ENCODE measurements at places on chromosomes 4 and X. TPM values are rescaled to one million over a fixed set of nuclear protein-coding genes. Genes with fewer than 3 reads are reported as not detected.

The DGAT2L6 gene
- total RNA-seq = not detected

The MAP7D2 gene
- 0.68 TPM for total RNA-seq

The SOWAHB gene
- not detected for total RNA-seq

The DMD gene
- total RNA-seq = 120 TPM

The TLR8 gene
- total RNA-seq = 2.8 TPM

The C4orf54 gene
- 0.68 TPM for total RNA-seq

The TLR3 gene
- 4.9 TPM for total RNA-seq

The KANTR gene
- 6.7 TPM for total RNA-seq

The MAPK10 gene
- 7.8 TPM for total RNA-seq

The PABPC1L2B gene
- total RNA-seq = not detected

GRCh38 chr4:100095729-100096595, 94.3 kb downstream of the DDIT4L start:
- DNase-seq = peak; percentile 82

GRCh38 chr4:70734168-70734954, 12.6 kb downstream of the RUFY3 start:
- no peak for DNase-seq

DNA sequence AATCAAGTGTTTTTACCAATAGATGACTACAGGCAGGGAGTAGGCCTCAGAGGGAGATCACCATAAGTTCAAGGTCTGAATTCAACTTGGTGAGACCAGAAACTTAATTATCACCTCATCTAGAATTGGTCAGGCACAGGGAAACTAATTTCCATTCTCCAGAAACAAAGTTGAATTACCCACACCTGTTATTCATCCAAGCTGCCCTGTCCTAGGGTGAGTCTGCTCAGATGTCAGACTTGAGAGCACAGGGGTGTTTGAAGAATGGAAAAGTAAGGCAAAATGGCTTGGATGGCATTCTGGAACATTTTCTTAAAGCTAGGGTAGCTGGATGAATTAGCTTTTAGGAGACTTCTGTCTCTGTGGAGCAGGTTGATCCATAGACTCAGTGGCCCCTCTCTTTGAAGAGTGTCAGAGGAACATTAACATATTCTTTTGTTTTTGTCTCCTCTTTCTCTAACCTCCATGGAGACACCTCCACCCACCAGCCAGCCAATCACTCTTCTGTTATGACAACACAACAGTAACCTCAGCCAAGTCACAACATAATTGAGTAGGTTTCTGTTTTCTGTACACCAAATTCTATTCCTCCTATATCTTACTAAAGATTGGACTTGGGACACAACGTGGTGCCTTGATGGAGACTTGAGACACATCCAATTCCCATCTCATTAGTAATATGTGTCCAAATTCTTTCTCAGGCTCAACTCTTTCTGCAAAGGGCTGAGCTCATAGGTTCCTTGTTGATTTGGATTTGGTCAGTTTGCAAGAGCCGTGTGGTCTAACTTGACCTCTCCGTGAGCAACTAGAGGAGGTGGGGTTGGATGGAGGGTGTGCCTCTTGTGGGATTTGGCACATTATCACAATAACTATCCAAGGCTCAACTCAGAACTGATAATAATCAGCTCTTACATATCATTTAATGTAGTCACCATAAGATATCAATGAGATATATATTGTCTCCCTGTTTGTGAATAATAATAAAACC, 45.1 kb downstream of the VSIG4 start:
- no peak for DNase-seq

- no peak for DNase-seq
These were observed 196.0 kb upstream of the EDNRA start for GRCh38 chr4:147284935-147285334.

GRCh38 chrX:46978341-46979291, 66.4 kb downstream of the JADE3 start:
- peak; percentile 87 for DNase-seq

GRCh38 chrX:129655547-129656249, 942 bp upstream of the APLN start:
- no peak for DNase-seq

DNA sequence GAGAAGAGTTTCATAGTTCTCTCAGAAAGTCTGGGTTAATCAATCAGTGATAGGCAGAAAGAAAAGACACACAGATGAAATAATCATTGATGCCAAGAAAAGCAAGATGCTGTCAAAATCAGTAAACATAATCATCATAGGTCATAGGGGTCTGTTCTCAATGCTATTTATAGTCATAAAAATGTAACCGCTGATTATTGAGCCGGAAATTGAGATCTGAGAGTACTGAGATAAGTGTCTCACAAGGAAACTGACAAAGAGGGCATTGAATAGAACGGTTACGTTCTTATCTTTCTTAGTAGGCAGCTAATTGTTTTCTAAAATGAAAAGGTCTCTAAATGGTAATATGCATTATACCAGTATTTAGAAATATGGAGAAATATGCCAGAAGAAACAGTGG, 1686.1 kb upstream of the AGA start:
- no peak for DNase-seq

GRCh38 chrX:10929747-10930146, 181.4 kb upstream of the HCCS start:
- DNase-seq = no peak

GRCh38 chr4:137375111-137375850, 157.0 kb downstream of the PCDH18 start:
- no peak for DNase-seq

DNA sequence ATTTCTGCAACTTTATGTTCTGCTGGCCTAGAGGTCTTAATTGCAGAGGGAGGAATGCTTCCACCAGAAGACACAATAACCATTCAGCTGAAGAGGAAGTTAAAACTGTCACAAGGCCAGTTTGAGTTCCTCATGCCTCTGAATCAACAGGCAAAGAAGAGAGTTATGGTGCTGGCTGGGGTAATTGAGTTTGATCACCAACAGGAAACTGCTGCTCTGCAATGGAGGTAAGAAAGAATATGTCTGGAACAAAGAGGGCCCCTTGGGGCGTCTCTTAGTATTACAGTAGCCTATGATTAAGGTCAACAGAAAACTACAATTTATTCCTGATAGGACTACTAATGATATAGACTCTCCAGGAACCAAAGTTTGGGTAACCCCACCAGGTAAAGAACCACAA, 744.0 kb downstream of the FSTL5 start:
- DNase-seq = no peak

DNA sequence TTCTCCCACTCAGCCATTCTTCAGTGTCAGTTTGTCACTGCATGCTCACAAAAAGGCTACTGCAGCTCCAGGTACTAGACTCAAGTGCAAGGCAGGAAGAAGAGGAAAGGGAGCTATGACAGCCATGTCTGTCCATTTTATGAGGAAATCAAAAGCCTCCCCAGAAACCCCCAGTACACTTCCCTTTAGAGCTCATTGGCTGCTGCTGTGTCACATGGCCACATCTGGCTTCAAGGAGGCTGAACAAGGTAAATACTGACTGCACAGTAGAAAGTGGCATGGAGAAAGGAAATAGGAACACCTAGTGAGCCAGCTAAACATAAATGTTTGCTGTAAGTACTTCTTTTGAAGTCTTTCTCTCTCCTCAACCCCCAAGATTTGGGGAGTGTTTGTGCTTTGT, 67.2 kb upstream of the FRAS1 start:
- no peak for DNase-seq

- DNase-seq = no peak
These were observed 107.4 kb upstream of the TSPAN5 start for GRCh38 chr4:98765771-98766170.

- no peak for DNase-seq
These were observed at the start of gene CYTL1 for GRCh38 chr4:5019274-5019673. CYTL1 (minus strand) TSS chr4:5019458; CDS start chr4:5019445, 13 bp downstream.

GRCh38 chr4:165553221-165553810, 174.5 kb downstream of the CPE start:
- no peak for DNase-seq

DNA sequence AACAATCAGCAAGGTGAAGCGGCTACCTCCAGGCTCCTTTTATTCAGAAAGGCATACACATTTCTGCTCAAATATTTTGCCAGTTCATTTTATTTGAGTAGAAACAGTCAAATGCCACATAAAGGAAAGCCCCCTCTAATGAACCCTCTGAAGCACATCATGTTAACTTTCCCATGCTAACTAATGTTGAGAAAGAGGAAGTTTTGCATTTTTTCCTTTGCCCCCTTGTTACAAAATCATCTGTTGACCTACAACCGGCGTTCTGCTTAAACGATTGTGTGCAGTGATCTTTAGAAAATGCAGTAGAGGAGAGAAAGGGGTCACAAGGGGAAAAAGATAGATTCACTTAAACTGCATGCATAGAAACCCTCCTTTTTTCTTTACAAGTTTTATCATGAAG, 25.2 kb upstream of the ATXN3L start:
- DNase-seq = no peak

- peak; percentile 85 for DNase-seq
These were observed at the start of gene TEC for GRCh38 chr4:48268956-48269860. TEC (minus strand) TSS chr4:48269838; CDS start chr4:48228614, 41,224 bp downstream.

GRCh38 chr4:165207016-165207430, 338 bp upstream of the KLHL2 start:
- no peak for DNase-seq

DNA sequence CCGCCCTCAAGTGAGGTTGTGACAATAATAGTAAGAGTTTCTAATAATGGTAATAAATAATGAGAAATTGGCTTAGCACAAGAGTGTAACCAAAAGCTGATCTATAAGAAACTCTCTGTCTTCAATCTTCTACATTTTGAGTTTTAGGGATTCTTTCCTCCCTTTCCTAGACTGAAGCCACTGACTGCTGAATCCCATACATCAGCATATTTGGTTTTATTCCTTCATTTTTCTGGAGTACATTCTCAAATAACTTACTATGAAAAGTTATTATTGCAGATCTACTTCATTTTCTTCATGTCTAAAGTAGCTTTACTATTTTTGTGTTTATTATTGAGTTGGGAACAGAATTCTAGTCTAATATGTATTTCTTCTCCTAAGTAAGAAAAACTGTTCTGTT, 49.9 kb upstream of the ADAD1 start:
- DNase-seq = no peak

DNA sequence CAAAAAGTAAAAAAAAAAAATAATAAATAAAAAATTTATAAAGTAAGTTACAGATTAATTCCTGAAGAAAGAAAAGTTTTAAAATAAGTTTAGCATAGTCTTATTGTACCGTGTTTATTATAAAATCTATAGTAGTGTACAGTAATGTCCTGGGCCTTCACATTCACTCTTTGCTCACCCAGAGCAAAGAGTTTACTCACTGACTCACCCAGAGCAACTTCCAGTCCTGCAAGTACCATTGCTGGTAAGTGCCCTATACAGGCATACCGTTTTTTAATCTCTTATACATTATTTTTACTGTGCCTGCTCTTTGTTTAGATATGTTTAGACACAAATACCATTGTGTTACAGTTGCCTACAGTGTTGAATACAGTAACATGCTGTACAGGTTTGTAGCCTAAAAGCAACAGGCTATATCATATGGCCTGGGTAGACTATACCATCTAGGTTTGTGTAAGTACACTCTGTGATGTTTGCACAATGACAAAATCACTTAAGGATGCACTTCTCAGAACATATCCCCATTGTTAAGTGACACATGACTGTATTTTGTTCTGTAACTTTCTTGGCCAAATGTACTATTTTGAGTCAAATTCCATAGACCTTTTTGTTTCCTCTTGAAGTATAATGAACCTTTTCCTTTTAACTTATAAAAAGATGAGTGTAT, 199.0 kb upstream of the NUDT6 start:
- DNase-seq = no peak

- no peak for DNase-seq
These were observed 247.8 kb downstream of the TEX13A start for GRCh38 chrX:104972737-104973136.

- no peak for DNase-seq
These were observed 5.0 kb downstream of the TDO2 start for GRCh38 chr4:155908187-155909139.

DNA sequence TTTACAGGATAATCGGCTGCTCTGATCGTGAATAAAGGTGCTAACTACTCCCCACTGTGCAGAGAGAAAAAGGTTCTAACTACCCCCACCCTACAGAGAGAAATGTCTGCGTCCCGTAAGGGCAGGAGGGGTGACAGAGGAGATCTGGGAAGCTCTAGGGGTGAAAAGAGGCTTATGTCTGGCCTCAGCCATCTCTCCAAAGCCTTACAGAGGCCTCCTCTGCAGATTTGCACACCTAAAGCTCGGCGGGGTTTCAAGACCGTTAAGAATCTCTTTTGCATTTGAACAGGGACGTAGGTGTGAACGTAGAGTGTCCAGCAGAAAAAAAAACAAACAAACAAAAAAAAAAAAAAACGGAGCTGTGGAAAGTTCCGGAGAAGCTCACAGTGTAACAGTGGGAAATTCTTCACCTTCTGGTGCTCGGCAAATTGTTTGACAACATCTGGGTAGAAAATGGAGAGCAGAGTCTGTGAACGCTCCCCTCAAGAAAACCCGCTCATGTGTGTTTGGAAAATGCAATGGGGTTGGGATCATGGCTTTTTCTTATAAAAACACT, 161.0 kb downstream of the SHOX start:
- DNase-seq = no peak

GRCh38 chr4:25775166-25775565, 87.6 kb downstream of the SEL1L3 start:
- DNase-seq = no peak

DNA sequence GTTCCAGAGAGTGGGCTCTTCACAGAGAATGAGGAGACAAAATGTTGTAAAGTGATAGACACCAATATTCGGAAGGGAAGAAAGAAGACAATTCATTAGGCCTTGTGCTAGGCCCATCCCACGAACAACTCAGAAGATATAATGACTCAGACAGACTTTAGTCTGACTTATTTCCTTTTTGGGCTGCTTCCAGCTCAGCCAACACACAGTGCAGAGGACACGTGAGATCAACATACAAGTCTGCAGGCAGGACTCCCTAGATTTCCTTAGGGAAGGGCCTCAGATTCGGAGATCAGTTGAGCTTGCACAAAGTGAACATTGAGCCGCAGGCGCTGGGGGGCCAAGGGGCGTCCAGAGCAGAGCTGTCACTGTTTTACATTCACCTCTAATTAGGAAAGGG, 290.7 kb upstream of the TENM3 start:
- DNase-seq = no peak

DNA sequence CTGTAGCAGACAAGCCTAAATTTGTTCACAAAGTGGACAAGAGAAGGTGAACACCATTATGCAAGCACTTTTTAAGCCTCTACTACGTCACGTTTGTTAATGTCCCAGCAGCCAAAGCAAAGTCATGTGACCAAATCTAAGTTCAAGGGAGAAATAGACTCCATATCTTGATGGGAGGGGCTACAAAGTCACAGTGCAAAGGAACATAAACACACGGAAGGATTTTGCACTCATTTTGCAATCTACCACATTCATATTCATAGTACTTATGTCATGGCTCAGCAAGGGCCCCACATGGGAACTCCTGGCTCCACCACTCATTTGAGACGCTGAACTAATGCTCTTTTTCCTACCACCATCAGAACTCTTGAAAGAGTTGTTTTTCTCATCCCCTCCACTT, 139.0 kb upstream of the JADE1 start:
- no peak for DNase-seq

GRCh38 chrX:15310117-15310516, 5.3 kb downstream of the ASB11 start:
- peak; percentile 46 for DNase-seq

DNA sequence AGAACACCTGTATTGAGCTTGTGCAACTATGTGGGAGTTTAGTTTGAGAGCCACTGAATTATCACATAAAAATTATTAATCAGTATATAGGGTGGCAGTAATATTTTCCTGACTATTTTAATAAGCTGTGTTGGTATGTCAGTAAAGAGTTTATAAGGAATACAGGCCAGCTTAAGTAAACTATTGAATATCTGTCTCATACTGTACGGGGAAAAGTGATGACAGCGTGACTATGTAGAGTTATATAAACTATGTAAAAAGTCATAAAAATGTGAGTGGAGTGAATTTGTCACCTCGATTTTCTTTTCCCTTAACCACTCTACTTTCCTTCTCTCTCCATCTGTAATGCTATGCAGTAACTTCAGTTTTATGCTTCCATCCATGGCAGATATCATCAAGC, 250.2 kb downstream of the BMPR1B start:
- no peak for DNase-seq
